Chondrocyte (in vitro differentiated cells): ENCODE measurements at places on chromosomes 1 and 21. TPM values are rescaled to one million over a fixed set of nuclear protein-coding genes. Genes with fewer than 3 reads are reported as not detected.

DNA sequence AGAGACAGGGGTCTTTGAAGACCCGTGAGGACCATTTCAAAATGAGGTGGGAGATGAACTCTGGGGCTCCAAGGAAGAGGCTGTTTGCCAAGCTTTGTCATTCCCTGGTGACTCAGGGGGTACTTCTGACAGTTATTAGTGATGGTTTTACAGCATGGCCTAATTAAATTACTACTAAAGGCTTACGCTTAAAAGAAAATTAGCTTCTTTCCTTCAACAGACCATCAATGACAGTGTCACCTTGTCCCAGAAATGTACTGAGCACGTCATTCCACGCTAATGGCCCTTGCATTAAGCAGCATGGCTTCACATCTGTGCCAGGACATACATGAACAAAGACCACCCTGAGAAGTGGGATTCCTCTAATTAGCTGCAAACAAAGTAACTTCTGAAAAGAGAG, 5.1 kb upstream of the UTS2 start:
- DNase-seq = no peak

GRCh38 chr1:247273013-247273412, 17.1 kb downstream of the VN1R5 start:
- DNase-seq = no peak

DNA sequence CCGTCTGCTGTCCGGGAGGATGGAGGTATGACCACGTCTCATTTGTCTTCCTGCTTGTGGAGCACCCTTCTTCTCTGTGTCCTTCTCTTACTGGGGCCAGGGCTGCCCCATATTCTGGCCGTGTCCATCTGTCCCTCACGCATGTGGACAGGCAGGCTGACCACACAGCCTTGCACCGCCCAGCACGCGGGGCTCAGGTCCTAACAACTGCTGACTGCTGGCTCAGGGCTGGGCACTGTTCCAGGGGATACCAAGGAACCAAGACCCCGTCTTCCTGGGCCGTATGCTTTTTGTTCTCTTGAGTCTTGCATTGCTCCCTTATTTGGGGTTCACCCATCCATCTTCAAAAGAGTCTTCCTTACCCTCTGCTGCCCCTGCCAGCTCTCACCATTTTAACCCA, 17.5 kb upstream of the SPSB1 start:
- no peak for DNase-seq

DNA sequence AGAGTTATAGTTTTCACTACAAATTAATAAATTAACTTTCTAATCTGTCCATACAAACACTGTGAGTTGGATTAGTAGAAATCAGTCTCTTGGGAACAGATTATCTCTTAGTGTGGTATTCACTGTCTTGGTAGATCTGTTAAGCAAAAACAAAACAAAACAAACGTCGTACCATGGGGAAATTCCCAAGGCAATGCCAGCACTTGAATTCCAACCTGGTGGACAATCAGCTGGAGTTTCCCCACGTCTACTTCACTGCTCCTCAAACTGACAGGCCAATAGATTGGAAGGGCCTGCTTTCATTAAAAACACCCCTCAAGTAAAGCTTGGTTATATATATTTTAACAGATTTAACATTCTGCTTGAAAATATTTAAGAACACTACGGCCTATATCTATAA, 31.9 kb downstream of the GDAP2 start:
- no peak for DNase-seq

- no peak for DNase-seq
Observed at GRCh38 chr1:7538849-7539768, 232.0 kb upstream of the VAMP3 start.

DNA sequence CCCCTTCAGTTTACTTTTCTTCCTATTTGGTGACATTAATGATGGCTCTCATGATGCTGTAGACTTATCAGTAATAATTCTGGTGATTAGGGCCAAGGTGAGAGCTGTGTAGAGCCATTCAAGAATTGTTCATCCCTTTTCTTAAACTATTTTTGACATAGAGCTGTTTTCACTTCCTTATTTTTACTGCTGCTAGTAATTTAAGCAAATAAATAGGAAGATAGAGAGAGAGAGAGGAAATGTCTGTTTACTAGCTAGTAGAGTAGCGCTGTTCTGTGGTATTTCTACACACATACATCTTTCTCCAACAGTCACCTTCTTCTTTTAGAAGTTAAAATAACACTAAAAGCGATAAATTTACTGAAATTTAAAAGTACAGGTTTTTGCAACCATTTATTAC, 678.0 kb upstream of the ZP4 start:
- DNase-seq = no peak

DNA sequence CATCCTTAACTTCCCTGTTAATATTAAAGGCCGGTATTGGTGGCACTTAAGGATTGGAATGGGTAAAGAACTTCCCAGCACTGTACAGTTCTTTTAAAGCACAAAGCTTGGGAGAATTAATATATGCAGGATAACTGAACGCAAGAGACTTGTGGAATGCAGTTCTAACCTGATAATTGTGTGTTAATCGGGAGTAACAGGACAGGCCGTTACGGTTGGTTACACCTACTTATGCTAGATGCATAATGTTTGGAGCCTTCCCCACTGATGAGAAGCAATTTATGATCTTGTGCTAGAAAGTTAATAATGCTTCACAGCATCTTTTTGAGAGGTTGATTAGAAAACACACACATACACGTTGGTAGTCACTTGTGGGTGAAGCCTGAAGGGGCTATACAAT, 7.0 kb downstream of the CHTOP start:
- no peak for DNase-seq

DNA sequence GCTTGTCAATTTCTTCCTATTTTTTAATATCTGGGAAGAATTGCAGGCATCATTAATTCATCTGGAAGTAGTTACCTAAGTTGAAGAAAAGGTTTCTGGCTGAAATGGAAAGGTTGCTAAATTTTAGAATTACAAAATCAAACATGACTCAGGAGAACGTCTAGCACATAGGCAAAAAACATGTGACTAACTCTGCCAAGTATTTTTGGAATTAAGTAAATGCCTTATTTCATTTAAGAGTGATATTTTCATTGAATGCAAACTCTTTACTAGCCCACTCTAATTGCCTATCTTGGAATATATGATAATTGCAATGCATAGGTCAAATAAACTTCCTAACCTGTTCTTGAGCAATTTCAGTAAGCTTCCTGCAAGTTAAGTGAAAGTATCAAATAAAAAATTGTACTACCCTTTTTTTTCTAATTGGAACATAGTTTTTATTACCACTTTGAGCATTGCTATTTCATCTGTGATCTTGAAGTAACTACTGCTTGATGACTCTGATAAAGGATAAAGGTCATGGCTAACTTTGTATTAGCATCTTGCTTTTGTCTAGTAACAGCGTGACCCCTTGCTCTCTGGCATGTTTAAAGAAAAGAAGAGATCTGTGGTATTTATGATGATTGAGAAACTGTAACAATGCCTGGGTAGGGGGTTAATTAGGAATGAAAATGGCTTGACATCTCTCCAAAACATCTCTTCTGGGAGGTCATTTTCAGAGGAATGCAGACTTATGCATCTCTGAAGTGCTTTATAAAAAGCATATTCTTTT, 208.3 kb upstream of the NCAM2 start:
- DNase-seq = no peak

The UMODL1 gene
- total RNA-seq = 0.29 TPM in 1 of 3 replicates, not detected in the others

The ADSS2 gene
- total RNA-seq = 43.8 to 53.6 TPM (median 47.7 TPM) in 3 replicates
